Activated naive CD8-positive, alpha-beta T cell treated with anti-CD3 and anti-CD28 coated beads for 36 hours (primary cell): ENCODE measurements at places on chromosomes 7 and 10. TPM values are rescaled to one million over a fixed set of nuclear protein-coding genes. Genes with fewer than 3 reads are reported as not detected.

The MACROH2A2 gene
- total RNA-seq: 4.8 TPM

The IFIT1 gene
- 9.1 TPM for total RNA-seq

The STN1 gene
- 25.4 TPM for total RNA-seq

GRCh38 chr7:51118628-51119027, 198.0 kb downstream of the COBL start:
- DNase-seq: no peak
- no peak overlapping the region for H3K27ac ChIP-seq
- H3K4me1 ChIP-seq: peaks cover 27% of the 10 kb centered on the region
- H3K4me3 ChIP-seq: no peak overlapping the region

DNA sequence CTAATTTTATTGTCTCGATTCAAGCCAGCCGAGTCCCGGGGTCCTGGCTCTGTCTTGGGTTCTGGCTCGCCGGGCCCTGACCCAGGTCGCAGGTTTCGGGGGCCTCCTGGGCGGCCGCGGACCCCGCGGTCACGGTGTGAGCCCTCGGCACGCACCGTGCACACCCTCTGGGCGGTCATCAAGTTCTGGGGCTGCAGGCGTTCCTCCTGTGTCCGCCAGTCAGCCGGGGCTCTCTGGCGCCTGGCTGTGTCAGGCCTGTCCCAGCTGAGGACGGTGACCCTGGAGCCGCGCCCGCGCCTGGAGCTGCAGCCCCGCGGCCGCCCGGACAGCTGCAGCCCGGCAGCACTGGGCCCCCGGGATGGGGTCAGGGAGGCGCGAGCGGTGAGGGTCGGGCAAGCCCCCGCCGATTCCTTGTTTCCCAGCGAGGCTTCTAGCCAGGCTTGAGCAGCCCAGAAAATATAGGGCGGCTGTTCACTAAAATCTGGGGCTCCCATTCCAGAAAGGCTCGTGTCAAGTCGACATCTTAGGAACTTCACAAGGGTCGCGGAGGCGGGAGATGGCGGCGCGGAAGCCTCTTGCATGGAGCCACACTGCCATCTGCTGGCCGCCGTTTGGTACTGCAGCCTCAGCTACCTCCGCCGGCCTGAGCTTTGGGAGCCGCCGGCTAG, 4.2 kb upstream of the HOXA7 start:
- H3K4me3 ChIP-seq: peak overlapping the region; percentile 58
- H3K27ac ChIP-seq: no peak overlapping the region
- DNase-seq: peak; percentile 80

DNA sequence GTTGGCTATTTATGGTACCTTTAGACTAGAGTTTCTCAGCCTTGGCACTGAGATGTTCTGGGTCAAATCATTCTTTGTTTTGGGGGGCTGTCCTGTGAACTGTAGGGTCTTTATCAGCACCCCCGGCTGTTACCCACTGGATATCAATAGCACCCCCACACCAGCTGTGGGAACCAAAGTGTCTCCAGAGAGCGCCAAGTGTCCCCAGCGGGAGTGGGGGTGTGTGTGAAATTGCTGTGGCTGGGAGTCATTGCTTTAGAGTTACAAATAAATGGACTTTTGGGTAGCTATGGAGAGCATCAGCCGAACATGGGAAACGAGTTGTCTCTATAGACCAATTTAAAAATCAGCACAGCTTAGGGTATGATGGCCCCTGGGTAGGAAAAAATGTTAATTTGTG, 111.3 kb upstream of the C1QL3 start:
- DNase-seq: no peak
- H3K4me3 ChIP-seq: no peak overlapping the region
- peaks cover 22% of the 10 kb centered on the region for H3K36me3 ChIP-seq
- no peaks in the 10 kb centered on the region for H3K27me3 ChIP-seq
- H3K4me1 ChIP-seq: no peaks in the 10 kb centered on the region

DNA sequence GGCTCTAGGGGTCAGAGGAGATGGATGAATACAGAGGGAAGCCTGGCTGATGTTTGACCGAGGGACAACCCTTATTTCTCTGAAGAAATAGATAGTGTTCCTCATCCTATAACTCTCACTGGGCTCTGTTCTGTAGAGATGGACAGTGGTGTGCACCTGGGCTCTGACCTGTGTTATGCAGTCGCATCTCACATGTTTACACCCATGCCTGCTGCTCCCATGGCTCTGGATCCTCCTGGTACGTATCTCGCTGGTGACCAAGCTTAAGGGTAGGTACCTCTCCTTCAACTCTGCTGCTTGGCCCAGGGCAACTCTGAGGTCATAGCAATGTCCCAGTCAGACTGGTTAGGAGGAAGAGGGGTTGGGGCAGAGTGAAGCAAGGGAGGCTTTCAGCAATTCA, 42.8 kb downstream of the ADRA2A start:
- no peak for DNase-seq
- H3K4me1 ChIP-seq: peaks cover under 1% of the 10 kb centered on the region
- H3K27me3 ChIP-seq: peaks cover 6% of the 10 kb centered on the region
- H3K4me3 ChIP-seq: no peak overlapping the region

GRCh38 chr7:107847168-107847835, 43.7 kb upstream of the DLD start:
- no peak overlapping the region for H3K27ac ChIP-seq
- H3K27me3 ChIP-seq: no peaks in the 10 kb centered on the region
- no peaks in the 10 kb centered on the region for H3K4me1 ChIP-seq
- no peak overlapping the region for H3K4me3 ChIP-seq

GRCh38 chr10:10520491-10521385, 496.9 kb upstream of the CELF2 start:
- H3K4me3 ChIP-seq: no peak overlapping the region
- peaks cover 13% of the 10 kb centered on the region for H3K27me3 ChIP-seq
- DNase-seq: no peak
